SW 1271 (cell line): ENCODE measurements at places on chromosomes 6 and 20.

DNA sequence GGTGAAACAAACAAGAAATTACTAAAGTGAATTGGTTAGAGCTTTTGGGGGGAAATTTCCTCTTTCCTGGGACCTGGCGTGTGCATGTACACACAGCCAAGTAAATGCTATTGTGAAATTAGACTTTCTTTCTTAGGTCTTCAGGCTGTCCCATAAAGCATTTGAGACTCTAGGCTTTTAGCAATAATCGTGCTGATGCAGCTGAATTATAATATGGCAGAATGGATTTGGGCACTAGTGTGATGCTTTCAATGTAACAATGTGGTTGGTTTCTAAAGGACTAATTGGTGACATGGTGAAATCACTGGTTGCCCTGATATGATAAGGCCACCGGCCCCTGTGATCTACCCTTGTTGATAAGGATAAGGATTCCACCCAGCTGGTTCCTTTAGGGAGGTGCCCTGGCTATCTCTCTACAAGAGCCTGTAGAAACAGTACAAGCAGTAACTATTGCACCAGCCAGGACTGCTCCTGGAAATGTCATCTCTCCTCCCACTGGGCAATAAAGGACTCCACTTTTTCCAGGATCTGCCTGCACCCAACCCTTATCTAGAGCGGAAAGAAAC is 164.1 kb downstream of the TFAP2A start:
- DNase-seq = no peak

- no peak for DNase-seq
Measured at GRCh38 chr20:62159839-62160238, 16.3 kb downstream of the SS18L1 start.

DNA sequence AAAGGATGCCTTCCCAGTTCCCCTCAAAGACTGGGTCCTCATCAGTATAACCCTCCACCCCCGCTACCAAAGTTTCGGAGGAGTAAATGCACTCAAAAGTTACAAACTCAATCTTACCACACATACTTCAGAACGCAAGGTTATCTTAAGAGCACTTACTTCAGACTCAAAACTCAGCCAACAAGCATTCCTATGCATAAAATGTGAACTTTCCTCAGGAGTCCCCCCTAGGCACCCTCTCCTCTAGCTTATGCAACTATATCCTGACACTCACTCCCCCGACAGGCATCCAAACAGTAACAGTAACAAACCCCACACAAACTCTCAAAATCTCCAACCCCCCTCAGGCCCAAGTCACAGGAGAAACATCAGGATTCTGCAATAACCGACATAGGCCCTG is 11.1 kb upstream of the ADTRP start:
- no peak for DNase-seq

GRCh38 chr6:56580271-56580670 is 62.4 kb downstream of the DST start:
- DNase-seq = no peak

DNA sequence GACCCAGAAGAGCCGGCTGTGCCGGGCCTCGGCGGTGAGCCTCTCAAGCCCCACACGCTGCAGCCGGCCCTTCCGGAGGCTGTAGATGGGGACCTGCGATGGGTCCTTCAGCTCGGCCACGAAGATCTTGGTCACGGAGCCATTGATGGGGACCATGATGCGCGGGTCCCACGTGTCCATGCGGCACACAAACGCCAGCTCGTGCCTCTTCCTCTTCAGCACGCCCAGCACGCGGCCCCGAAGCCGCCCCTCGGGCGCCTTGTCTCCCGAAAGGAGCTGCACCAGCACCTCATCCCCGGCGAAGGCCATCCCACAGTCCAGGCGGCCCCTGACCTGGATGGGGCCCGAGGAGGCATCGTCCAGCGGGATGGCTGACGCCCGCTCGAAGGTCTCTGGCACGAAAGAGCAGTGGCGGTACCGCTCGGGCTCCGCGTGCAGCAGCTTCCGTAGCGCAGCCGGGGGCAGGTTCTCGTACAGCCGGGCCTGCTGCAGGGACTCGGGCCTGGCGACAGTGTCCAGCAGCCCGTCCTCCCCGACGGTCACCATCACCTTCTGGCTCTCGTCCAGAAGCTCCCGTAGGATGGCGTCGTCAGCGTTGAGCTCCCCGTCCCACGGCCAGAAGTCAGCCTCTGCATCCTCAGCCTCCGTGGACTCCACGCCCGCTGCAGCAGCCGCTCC is 8.9 kb downstream of the HELZ2 start:
- DNase-seq = no peak

GRCh38 chr6:90293319-90293953 is 3.2 kb downstream of the BACH2 start:
- no peak for DNase-seq

DNA sequence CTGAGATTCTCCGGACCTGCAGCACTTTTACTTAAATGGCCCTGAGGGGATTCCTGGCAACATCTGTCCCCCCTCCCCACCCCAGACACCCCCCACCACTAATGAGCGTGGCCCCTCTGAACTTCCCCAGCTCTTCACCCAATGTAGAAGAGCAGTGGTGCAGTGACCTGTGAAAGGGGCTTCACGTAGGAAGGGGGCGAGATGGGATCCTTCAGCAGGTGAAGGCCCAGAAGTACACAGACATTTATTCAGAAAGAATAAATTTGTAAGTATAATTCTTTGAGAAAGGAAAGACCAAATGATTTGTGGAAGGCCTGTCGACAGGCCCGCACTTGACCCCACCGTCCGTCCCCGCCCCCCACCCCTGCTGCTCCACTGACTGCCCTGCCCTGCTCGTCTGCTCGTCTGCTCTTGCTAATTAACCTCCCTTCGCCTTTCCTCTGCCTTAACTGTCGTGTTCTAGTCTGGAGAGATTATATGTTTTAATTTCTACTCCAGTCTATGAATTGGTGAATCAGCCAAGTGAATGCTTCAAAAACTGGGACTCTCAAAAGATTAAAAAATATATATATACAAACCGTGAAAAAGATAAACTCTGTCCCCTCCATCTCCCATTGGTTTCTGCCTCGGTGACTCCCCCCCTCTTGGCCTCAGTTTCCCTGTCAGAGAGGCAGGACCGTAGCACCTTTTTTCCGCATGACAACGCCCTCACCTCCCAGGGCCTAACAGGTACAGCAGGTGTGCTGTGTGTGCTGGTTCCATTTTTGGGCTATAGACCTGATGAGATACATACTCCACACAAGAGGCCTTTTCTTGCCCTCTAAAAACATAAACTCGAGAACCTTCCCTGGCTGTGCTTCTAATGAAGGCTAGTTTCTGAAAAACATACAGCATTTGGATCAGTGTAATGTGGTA is 49.2 kb downstream of the GNAS start:
- no peak for DNase-seq

- DNase-seq = no peak
Measured at GRCh38 chr20:8306937-8307336, 174.9 kb downstream of the PLCB1 start.

DNA sequence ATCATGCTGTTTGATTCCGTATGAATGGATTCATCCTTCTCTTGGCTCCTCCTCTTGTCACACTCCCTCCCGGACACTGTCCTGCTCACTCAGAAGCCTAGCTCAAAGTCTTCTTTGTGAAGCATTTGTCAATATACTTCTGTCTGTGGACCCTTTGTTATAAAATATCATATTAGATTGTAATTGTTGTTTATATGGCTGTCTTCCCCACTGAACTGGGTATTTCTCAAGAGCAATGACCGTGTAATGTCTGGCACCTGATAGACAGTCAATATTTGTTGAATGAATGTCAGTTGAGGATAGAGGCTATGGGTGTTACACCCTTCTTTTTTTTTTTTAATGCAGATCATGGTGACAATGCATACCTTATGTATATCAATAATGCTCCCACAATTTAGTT is 335.3 kb downstream of the SOX4 start:
- DNase-seq = no peak

GRCh38 chr20:59939052-59939878 is 840 bp downstream of the PPP1R3D start:
- DNase-seq = no peak

GRCh38 chr6:36171573-36171972 is 25.0 kb upstream of the BRPF3 start:
- DNase-seq = no peak

GRCh38 chr6:158911746-158912480 is 88.1 kb downstream of the RSPH3 start:
- no peak for DNase-seq

- DNase-seq = no peak
Measured at GRCh38 chr20:22690616-22691179, 106.3 kb upstream of the FOXA2 start.

- DNase-seq = no peak
Measured at GRCh38 chr6:33292996-33293682, 3.7 kb downstream of the PFDN6 start.

- no peak for DNase-seq
Measured at GRCh38 chr6:79862711-79863110, 84.6 kb downstream of the ELOVL4 start.

DNA sequence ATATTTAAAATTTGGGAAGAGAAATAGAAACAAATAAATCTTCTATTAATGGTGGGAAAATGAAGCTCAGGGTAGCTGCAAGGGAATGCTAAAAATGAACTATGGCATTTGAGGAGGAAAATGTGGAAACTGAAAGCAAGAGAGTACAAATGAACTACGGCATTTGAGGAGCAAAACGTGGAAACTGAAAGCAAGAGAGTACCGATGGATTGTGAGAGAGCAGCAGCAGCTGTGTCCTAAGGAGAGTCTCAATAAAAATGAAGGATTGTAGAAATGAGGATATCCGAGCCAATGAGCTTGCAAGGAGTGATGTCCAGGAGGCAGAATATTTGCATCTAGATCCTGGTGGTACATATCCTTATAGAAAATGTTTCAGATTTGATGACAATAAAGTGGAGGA is 547.1 kb upstream of the ZNF337 start:
- DNase-seq = no peak

- no peak for DNase-seq
Measured at GRCh38 chr6:53284901-53285300, 63.8 kb downstream of the ELOVL5 start.
